CD4-positive, alpha-beta T cell treated with Interleukin-2 at 100 ng/mL for 4 hours (primary cell): ENCODE measurements at places on chromosomes 3 and 15.

DNA sequence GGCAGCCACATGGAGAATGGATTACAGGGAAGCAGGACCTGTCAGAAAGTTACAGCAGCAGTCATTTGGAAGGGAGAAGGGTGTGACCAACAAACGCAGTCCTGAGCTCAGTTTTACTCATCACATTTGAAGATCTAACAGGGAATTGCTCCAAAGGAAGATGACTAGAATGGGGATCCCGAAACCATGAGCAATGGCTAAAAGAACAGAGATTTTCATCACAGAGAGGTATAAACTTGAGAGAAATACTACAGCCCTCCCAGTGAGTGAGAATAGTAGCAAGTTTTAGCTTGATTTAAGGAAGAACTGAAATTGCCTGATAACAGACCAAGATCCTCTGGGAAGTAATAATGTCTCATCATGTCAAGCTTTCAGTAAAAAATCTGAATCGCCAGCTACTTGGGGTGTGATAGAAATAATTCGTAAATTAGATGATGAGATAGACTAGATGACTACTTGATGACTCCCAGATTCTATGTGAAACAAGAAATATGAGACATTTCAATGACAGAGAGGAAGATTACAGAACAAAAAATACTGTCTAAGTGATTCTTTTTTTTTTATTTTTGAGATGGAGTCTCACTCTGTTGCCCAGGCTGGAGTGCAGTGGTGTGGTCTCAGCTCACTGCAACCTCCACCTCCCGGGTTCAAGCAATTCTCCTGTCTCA is 16.9 kb downstream of the CD47 start:
- no peak for DNase-seq

- DNase-seq: no peak
Observed at GRCh38 chr15:97235611-97235985, 724.9 kb upstream of the ARRDC4 start.

DNA sequence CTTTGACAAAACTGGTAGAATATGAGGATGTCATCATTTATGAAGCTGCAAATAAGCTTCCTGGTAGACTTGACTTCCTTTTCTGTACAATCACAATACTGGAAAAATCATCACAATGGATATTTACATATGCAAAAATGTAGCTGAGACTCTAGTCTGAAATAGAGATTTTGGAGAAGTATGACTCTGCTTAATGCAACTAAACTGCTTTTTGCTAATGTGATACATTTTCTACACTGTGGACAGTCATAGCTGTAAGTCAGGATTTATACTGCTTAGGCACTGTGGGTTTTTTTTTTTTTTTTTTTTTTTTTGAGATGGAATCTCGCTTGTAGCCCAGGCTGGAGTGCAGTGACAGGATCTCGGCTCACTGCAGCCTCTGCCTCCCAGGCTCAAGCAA is 34.5 kb upstream of the ST3GAL6 start:
- no peak for DNase-seq

DNA sequence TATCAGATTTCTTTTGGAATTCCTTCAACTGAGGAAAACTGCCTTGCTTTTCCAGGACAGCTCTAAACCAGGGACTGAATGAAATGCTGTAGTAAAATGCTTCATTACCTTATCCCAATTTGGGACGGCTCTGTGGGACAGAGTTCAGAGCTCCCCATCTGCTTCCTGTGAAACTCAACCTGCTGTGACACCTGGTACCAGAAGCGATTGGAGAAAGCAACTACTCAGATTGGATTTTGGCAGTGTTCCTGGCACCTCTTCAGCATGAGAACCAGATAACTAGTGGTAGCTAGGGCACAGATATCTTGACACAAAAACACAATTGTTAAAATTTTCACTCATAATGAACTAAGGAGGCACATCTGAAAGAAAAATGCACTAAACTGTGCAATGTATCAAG is 539.1 kb downstream of the SI start:
- no peak for DNase-seq

GRCh38 chr3:54047568-54047967 is 74.8 kb upstream of the CACNA2D3 start:
- DNase-seq: no peak

- DNase-seq: peak; percentile 2
Observed at GRCh38 chr3:98657457-98657856, 64.0 kb upstream of the CPOX start.
